NCI-H2171 (cell line): ENCODE measurements at places on chromosomes 4 and X.
A peak's percentile ranks its signal among the peaks of the same experiment; 100 is the strongest.

DNA sequence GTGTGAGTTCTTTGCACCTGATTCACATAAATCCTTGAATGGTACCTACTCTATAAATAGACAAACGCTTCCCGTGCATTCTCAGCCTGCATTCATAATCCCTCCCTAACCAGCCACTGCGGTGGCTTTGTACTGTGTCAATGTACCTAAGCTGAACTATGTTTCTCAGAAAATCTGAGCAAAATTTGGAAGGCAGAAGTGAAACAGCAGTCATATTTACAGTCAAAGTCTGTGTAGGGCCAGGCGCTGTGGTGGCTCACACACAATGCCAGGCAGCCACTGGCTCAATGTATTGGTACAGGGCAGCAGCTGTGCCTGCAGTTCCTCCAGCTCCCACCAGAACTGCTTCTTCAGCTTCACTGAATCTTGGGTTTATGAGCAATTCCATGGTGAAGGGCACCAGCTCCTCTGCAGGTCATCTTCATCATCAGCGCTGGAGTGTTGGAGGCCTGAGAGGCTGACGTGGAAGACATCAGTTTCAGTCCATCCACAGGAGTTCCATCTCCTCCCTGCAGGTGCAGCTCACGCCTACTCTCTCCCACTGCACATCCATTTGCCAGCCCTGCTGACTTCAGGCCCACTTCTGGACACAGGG is 32.3 kb upstream of the IRF2 start:
- DNase-seq, result no peak

- DNase-seq, result no peak
Observed at GRCh38 chr4:114180481-114180880, 201.0 kb upstream of the ARSJ start.

DNA sequence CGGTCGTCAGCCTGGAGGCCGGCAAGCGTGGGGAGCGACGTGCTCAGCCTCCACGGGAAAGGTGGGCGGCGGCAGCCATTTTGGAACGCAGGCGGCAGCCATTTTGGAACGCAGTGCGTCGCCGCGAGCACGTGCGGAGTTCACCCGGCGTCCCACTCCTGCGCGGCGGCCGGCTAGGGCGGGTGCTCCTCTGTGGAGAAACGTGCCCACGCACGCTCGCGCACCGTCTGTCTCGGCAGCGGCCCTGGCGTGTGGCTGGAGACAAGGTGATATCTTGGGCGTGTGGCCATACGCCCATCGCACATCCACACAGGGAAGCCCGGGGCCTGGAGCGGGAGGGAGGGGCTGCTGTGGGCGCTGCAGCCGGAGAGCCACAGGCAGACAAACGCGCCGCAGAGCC is 21.1 kb downstream of the CPLX1 start:
- DNase-seq, result no peak

- peak; percentile 17 for DNase-seq
Observed at GRCh38 chr4:43047058-43047457, 154.5 kb downstream of the GRXCR1 start.

GRCh38 chr4:106149026-106149425 is 167.0 kb downstream of the TBCK start:
- no peak for DNase-seq

GRCh38 chr4:30821859-30822612 is 101.9 kb downstream of the PCDH7 start:
- DNase-seq, result no peak

- no peak for DNase-seq
Observed at GRCh38 chr4:53510321-53510720, 81.0 kb downstream of the LNX1 start.
